ENCODE measurements at places on chromosomes 6 and 20.

DNA sequence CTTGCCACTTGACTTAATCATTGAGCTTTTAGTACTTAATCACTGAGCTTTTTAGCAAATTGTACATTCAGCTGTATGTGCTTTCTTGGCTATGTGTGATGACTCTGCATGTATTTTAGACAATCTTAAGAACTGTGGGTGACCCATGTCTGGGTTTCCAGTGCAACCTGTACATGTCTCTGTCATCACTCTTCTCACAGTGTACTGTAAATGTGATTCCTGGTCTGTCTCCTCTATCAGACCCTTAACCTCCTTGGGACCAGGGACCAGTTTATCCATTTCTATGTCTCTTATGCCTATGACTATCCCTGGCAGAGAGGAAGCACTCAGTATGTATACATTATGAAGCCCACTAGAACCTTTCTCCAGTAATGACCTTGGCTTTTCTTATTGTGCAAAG is 36.6 kb upstream of the HDDC2 start:
- no peaks in the 10 kb centered on the region for H3K36me3 ChIP-seq
- no peaks in the 10 kb centered on the region for H3K4me1 ChIP-seq
- no peak overlapping the region for H3K4me3 ChIP-seq
- DNase-seq = no peak
- no peak overlapping the region for H3K27ac ChIP-seq
- H3K27me3 ChIP-seq = no peaks in the 10 kb centered on the region

DNA sequence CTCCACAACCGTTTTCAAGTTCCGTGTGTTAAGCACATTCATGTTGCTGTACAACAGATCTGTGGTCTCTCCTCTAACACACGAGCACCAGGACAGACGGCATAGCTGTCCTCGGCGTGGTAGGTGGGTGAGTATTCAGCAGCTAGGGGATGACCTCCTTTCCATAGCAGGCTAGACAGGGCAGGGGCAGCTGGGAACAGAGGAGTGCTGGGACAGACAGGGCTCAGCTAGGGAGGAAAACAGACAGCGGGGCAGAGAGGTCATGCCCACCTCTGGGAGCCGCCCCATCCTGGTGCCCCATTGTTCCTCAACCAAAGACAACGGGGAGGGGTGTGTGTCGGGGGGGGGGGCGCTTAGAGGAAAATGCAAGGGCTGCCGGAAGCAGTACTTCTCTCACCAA is 271.5 kb upstream of the FOXQ1 start:
- peaks cover 11% of the 10 kb centered on the region for H3K27me3 ChIP-seq
- H3K36me3 ChIP-seq = no peaks in the 10 kb centered on the region
- H3K4me1 ChIP-seq = peaks cover 14% of the 10 kb centered on the region

DNA sequence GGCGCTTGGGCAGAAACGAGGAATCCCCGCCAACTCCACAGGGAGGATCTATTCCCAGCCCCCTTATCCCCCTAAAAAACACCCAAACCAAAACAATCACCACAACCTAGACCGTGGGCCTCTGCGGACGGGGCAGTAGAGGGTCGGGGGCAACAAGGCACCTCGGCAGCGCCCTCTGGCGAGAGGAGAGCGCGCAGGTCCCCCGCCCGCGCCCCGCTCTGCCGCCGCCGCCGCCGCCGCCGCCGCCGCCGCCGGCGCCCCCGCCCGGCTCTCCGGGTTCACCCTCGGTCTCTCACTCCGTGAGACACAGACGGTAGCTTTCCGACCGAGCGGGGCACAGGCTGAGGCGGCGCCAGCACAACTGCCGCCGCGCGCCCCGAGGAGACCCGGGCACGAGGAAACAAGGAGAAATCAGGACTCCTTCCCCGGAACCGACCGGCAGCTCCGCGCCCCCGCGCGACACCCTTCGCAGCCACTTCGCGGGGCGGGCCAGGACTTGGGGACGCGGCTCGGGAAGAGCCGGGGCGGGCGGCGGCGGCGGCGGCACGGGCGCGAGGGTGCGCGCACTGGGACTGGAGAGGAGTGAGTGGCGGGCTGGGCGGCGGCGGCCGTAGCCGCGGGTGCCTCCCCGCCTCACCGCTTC is at the start of gene SLC35F1:
SLC35F1 (plus strand) TSS at position 307 of the 643 bp plus-strand sequence.
- no peaks in the 10 kb centered on the region for H3K36me3 ChIP-seq
- H3K4me3 ChIP-seq = peak within 1 kb of the TSS; percentile 72
- H3K27ac ChIP-seq = no peak within 1 kb of the TSS
- no peak for DNase-seq
- peaks cover 20% of the 10 kb centered on the region for H3K4me1 ChIP-seq
- H3K27me3 ChIP-seq = peaks cover 58% of the 10 kb centered on the region

GRCh38 chr6:83488861-83489260 is 23.5 kb upstream of the PRSS35 start:
- no peak for DNase-seq
- no peaks in the 10 kb centered on the region for H3K36me3 ChIP-seq
- H3K27ac ChIP-seq = no peak overlapping the region
- H3K4me1 ChIP-seq = no peaks in the 10 kb centered on the region

DNA sequence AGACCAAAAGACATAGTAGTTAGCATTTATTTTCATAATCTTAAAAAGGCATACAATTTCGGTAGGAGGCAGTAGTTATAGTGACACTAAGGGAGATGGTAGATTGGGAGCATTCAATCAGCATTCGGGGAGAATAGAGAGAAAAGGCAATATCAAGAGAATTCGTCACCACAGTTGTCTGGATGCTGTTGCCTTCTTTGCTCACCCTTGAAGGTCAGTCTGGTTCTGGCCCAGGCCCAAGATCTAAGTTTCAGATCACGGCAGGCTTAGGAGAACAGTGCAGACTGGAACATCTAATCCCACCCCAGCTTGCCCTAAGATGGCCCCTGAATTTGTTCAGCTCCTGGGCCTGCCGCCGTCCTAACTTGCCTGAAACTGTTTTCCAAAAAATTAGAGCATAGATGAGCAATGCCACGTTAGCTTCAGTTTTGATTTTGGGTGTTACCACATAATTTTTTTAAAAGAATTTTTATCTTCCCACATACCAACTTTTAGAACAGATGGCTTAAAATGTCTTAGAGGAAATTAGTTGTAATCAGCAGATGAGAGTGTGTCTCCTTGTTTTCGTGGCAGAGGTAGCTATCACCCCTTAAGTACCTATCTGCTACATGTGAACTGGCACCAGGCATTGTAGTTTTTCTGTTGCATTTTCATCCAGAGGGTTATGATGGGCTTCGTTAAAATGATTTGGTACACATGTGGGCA is 8.3 kb upstream of the CEP85L start:
- H3K27me3 ChIP-seq = no peaks in the 10 kb centered on the region
- H3K4me3 ChIP-seq = no peak overlapping the region
- H3K36me3 ChIP-seq = no peaks in the 10 kb centered on the region
- no peak for DNase-seq

DNA sequence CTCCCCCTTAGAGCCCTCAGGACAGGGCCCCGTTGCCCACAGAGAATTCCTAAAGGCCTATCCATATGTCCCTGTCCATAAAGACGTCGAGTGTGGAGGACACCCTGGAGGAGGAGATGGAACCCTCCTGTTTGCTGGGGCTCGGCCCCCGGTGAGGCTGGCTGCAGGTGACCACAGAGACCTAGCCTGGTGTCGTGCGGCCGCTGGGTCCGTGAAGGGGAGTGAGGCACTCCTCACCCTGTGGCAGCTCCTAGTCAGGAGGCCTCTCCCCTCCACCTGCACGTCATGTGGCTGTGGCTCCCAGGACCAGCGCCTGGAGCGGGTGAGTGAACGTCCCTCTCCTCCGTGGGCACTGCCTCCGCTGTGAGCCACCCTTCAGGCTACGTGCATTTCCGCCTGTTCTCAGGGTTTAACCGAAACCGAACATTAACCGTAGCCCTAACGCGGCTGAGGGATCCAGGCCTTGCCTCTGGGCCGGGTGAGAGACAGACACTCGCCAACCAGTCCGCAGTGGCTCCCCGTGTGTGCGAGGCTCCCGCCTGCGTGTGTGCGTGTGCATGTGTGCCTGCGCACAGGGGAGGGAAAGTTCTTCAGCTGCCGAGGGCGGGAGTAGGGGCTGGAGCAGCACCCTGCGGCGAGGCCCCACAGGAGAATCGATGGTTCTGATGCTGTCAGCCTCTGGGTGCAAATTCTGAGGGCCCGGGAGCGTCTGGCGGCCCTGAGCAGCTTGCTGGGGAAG is 5.9 kb upstream of the TCEA2 start:
- H3K4me3 ChIP-seq = no peak overlapping the region
- peaks cover 14% of the 10 kb centered on the region for H3K27me3 ChIP-seq
- DNase-seq = no peak
- peak overlapping the region; percentile 26 for H3K27ac ChIP-seq
